Cardiac muscle cell (in vitro differentiated cells and primary cell): ENCODE measurements at places on chromosomes 1 and 21. TPM values are rescaled to one million over a fixed set of nuclear protein-coding genes. Genes with fewer than 3 reads are reported as not detected.

CYB561D1 gene
- total RNA-seq, result 5.3 and 7.2 TPM in 2 replicates

SNIP1 gene
- total RNA-seq, result 12.8 and 18.4 TPM in 2 replicates

PKLR gene
- 0.06 TPM in 1 of 2 replicates, not detected in the other for total RNA-seq

PRR9 gene
- not detected in 2 replicates for total RNA-seq

PLXNA2 gene
- total RNA-seq, result 35.1 and 55.3 TPM in 2 replicates

ADAMTS4 gene
- 0.88 and 4.0 TPM in 2 replicates for total RNA-seq

SAMD11 gene
- total RNA-seq, result 90.7 and 146 TPM in 2 replicates

MCOLN3 gene
- 0.28 and 0.36 TPM in 2 replicates for total RNA-seq
